Femur (tissue), 1 donor: ENCODE measurements at places on chromosomes 5 and 9.

DNA sequence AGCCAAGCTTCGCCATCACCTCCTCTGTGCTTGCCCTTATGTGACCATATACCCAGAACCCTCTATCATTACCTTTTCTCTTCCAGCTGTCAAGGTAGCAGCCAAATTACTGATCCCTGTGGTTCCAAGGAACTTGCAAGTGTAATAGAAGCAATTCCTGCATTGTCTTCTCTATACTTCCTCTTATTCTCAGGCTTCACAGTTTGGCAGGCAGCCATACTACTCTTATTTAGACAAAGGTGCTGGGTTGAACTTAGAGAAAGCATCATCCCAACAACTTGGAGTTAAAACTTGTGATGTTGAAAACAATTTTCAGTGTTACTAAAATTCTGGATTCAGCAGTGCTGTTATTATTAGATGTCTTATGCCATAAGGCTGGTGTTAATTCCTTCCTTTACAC, 93.2 kb downstream of the NLN start:
- no peak for DNase-seq

GRCh38 chr9:110016340-110016739, 191.6 kb downstream of the C9orf152 start:
- no peak for DNase-seq

GRCh38 chr9:69122082-69122548, 52.0 kb upstream of the TJP2 start:
- peak; percentile 67 for DNase-seq

- no peak for DNase-seq
These were observed 3.4 kb downstream of the EPB41L4B start for GRCh38 chr9:109317311-109317978.

- DNase-seq, result no peak
These were observed 86.0 kb upstream of the FER start for GRCh38 chr5:108661590-108662219.

DNA sequence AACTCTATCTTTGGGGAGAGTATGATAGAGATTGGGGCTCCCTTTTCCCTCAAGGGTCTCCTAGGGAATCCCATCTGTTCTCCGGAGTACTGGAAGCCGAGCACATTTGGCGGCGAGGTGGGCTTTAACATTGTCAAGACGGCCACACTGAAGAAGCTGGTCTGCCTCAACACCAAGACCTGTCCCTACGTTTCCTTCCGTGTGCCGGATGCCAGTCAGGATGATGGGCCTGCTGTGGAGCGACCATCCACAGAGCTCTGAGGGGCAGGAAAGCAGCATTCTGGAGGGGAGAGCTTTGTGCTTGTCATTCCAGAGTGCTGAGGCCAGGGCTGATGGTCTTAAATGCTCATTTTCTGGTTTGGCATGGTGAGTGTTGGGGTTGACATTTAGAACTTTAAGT, 21.5 kb downstream of the PTGS1 start:
- DNase-seq, result no peak

- no peak for DNase-seq
These were observed 20.8 kb upstream of the SEMA4D start for GRCh38 chr9:89518466-89519365.
